ENCODE measurements at places on chromosomes 11 and 22.
A peak's percentile ranks its signal among the peaks of the same experiment; 100 is the strongest.

DNA sequence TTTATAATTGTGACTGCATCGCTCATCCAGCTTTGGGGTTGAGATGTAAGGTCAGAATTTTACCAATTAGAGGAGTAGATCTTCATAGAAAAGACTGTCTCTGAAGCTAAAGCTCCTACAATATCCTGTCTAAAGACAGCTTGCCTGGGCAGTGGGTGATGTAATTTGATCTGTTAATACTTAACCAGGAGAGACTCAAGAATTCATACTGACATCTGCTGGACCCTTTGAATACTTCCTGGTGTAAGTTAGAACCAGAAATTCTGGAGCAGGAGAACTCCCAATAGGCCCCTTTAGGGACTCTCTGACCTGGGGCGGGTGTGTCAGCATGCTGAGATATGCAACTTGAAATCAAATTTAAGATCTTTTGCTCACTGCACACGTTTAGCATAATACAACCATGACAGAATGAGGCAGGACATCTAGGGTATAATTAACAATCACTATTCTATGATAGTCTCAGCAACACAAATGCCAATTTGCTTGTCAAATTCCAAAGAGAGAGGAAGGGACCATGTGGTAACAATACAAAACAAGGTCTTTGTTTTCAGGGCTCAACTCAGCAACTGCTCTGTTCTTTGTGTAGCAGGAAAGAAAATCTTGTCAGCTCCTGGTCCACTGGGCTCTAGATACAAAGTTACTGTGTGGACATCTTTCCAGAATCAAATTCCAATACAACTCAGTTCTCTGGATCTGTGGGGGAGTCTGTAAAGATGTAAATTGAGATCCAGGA, 143.9 kb downstream of the INSC start:
- DNase-seq, result no peak

DNA sequence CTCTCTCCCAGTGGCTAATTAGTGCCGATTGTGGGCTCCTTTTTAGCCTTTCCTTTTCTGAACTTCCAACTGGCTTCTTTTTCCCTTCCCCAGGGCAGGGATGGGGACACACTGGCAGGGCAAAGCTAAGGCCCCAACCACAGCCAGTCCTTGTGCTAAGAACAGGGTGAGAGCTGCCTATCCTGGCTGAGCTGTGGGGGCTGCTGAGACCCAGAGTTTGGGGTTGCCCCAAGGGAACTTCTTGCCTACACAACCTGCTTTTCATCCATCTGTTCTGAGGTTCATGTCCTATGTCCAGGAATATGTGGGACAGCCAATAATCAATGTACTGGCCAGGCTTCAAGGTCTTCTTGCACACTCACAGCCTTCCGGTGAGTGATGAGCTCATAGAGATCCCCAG, 10.0 kb upstream of the TPBGL start:
- no peak for DNase-seq

DNA sequence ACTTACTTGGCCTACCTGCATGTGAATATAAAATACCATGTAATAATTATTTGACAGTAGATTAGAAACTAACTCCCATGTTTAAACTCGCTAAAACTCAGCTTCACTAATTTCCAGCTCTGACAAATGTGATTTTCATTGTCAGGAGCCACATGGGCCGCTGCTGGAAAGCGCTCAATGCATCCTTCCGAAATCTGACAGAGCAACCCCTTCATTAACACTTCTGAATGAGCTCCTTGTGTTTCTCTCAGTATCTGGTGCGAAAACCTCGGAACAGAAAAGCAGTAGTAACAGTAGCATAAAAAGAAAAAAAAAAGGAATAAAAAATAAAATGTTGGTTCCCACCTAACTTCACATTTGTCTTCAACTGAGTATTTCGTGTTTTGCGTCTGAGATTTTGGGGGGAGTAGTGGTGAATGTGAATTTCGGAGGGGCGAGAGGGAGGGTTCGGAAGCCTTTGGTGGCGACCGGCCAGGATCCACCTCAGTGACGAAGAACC, 710 bp downstream of the MTCH2 start:
- DNase-seq, result no peak

DNA sequence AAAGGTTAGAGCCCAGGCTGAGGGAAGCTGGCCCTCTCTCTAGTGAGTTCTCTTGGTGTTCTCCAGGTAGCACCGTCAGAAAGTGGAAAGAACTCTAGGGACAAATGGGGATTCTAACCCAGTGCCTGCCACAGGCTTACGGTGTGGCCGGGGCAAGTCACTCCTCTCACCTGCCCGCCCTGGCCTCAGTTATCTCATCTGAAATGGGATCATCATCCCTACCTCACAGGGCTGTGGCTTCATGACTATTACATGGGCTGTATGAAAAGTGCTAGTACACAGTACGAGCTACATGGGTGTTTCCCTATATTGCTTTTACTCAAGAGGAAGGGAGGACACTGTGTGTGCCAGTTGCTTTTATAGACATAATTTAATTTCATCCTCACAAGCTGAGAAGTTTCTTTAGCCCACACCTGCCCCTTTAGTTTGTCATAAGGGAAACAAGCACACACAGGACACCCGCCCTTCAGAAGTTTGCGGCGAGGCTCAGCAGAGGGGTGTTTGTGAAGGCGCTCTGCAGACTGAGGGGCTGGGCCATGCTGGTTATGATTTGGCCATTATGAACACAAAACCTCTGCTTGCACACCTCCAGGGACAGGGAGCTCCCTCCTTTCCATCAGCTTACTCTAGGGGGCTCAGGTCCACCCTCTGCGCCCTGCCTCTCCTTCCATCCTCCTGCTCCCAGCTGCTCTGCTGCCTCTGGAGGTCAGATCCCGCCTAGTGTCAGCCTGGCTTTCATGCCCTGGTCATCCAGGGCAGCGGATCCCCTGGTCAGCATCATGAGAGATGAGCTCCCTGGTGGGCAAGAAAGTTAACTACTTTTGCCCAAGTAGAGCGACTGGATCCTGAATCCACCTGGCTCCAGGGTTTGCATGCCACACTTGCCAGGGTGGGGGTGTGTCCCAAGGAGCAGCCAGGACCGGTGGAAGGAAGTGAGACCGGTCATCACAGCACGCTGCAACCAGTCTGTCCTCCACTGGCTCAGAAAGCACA, 1.2 kb downstream of the KLHL35 start:
- no peak for DNase-seq

GRCh38 chr11:12239396-12239795, 129.0 kb downstream of the MICAL2 start:
- no peak for DNase-seq

- peak; percentile 81 for DNase-seq
Observed at GRCh38 chr11:134714021-134714656, 302.1 kb upstream of the B3GAT1 start.

- DNase-seq, result no peak
Observed at GRCh38 chr11:101885631-101886030, 29.2 kb upstream of the CEP126 start.

DNA sequence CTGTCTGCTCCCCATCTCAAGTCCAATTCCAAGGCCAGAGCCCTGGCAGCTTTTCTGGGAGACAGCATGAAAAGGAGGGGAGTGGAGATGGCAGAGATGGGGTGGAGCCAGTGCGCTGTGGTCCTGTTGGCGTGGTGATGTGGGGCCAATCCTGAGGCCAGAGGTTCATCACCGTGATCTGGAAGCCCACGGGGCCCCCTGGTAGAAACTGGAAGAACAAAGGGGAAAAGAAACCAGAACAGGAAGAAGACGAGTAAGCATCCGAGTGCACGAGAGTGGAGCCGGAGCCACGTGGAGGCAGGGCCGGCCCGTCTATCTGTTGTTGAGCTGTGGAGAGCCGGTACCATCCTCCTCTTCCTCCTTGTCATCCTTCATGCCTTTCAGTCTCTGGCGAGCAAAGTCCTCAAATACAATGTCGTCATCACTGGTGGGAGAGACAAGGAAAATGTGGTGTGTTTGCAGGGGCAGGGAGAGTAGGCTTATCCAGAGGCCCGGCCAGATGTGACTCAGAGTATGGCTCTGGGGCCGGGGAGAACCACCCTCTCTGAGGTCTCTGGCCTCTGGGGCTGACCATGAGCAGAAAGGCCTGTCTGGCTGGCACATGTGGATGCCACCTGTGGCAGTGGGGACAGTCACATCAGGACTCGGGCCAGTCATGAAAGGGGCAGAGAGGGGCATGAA, 25.4 kb downstream of the TPBGL start:
- no peak for DNase-seq

DNA sequence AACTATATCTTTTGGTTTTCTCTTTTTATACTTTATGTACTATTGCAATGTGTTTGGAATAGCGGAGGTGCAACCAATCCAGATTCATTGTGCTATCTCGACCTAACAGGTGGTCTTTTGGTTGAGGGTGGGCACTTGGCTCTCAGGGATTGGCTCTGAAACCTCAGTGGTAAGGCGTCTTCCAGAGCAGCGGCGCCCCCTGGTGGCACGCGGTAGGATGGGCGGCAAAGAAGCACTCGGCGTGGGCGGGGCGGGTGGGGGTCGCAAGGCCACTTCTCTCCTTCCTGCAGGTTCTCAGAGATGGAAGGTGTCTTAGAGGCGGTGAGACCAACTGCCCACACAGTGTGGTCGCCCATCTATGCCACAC, 19.2 kb upstream of the PLET1 start:
- no peak for DNase-seq

- DNase-seq, result no peak
Observed at GRCh38 chr11:118641397-118642019, 34.1 kb downstream of the PHLDB1 start.

DNA sequence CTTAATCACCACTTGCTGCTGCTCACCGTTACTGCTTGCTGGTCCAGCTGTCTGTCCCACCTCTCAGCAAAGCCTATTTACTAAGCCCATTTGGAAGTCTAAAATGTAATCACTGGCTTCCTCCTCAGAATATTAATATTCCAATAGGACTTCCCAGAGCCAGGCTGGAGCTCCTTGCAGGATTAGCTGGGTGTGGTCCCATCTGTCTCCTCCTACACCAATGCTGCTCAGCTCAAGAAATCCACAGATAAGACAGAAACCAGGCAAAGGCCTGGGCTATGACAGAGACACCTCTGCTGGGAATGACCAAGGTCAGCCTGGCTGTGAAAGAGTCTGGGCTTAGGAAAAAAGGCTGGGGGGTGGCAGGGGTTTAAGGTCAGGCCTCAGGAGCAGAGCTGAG, 317.8 kb downstream of the BUD13 start:
- DNase-seq, result no peak

GRCh38 chr22:29839039-29839438, 965 bp upstream of the ASCC2 start:
- DNase-seq, result no peak

GRCh38 chr11:110134110-110134509, 40.9 kb downstream of the ZC3H12C start:
- no peak for DNase-seq

GRCh38 chr11:134120143-134120850, 51.4 kb downstream of the JAM3 start:
- no peak for DNase-seq

DNA sequence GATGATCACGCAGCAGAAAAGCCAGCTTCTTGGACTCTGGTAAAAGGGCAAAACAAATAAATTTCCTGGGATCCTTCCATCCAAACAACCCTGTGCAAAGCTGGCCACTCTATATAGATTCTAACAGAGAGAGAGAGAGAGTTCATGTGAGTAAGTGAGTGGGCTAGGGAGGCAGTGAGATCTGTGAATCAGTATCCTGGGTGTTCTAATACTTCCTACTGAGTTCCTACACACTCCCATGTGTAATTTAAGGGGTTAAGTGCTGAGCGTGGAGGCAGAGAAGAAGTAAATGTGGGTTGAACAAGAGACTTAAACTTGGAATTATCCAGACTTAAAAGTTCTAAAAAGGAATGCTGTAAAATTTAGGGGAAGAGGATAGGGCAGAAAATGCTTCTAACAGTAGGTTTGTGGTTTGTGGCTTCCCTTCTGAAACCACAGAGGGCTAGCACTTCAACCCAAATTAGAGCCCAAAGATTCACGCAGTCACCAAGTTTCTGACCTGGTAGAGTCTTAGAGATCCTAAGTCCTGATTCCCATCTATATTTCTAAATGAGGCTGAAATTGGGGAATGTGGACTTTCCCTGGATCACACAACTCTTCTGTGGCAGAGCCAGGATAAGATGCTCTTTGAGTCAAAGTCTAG, 413.9 kb downstream of the TENM4 start:
- DNase-seq, result no peak

DNA sequence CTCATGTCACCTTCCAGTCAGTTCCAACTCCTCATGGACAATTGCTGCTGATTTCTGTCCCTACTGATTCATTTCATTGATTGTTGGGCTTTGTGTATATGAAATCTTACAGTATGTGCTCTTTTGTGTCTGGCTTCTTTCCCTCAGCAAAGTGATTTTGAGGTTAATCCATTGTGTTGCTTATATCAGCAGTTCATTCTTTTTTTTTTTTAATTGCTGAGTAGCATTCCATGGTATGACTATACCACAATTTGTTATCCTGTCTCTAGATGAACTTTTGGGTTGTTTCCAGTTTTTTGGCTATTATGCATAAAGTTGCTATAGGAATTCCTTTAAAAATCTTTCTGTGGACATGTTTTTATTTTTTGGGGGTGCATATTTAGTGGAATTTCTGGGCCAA, 59.9 kb downstream of the NXPE1 start:
- DNase-seq, result no peak

- no peak for DNase-seq
Observed at GRCh38 chr11:84962018-84962417, 665.1 kb downstream of the DLG2 start.

DNA sequence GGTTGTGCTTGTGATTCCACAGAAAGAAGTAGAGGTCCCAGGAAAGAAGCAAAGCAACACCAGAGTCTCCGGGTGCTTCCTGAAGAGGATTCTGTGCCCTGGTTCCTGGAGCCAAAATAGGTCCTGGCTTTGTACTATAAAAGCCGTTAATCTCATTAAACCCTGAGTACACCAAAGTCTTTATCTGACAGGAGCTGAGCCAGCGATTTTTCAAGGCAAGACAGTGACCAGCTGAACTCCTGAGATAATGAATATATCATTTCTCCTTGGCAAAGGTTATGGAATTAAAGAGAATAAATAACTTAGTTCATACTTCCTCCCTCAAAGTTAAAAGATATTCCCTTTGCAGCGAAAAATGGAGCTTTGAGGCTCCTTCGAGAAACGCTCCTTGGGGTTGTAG, 5.2 kb downstream of the TMEM138 start:
- DNase-seq, result no peak

DNA sequence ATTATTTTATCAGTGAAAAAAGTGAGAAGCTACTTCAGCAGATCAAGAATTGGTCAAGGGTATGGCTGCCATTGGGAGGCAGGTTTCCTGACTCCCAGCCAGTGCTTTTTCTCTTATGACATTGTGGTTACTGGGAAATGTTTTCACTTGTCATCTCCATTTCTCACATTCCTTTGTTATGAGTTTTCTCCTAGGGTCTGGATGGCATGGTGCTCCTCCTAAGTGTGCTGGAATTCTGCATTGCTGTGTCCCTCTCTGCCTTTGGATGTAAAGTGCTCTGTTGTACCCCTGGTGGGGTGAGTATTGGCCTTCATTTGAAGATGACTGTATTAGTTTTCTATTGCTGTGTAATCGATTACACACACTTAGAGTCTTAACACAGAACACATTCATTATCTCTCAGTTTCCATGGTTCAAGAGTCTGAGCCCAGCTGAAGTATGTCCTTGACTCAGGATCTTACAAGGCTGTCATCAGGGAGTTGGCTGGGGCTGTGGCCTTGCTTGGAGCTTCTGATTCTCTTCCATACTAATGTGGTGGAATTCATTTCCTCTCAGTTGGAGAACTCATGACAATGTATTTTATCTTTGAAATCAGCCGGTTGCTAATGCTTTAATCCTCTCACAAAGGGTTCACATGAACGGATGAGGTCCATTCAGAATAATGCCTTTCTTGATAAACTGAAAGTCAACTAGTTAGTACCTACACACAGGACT, 21.0 kb upstream of the MS4A6E start:
- no peak for DNase-seq

GRCh38 chr11:87039371-87039770, 1.6 kb downstream of the TMEM135 start:
- DNase-seq, result no peak

Measured in vagina (tissue), 2 donors.